Natural killer cell (primary cell): ENCODE measurements at places on chromosomes 1 and 21. TPM values are rescaled to one million over a fixed set of nuclear protein-coding genes. Genes with fewer than 3 reads are reported as not detected.

Gene CCNL2
- 281 TPM for total RNA-seq

GRCh38 chr1:228889289-228889688 lies 154.0 kb downstream of the RHOU start:
- DNase-seq: no peak

Gene TTC34
- 1.4 TPM for total RNA-seq

DNA sequence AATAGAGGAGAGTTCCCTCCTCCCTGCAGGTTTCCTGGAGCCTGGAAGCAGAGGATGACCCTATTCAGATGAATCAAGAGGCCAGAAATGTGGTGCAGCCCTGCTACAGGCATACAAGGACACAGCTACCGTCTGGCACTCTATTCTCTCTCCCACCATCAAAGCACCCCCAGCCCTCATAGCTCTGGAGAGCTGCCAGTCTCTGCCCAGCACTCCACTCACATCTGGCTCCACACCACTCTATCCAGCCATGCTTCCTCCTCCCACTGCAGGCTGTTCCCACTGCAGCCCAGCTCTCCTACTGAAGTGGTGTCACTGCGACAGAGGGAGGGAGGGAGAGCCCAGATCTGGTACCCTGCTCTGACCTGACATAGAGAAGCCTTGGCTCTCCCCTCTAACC lies 18.4 kb downstream of the SYT2 start:
- DNase-seq: no peak

DNA sequence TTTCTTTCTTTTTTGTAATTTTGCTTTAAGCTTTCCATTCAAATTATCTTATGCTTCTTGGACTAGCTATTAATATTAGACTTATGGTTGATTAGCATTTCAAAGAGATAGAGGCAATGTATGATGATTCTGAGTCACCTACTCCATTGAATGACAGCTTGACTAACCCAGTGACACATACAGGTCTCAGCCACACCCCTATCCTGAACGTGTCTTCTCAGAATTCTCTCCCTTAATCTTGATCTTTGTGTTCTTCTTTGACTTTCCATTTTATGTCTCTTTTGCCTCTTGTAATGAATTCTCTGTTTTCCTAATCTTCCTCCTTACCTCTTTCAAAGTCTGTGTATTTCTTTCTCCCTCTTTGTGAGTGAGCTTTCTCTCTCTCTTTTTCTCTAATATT lies 241.1 kb downstream of the PDE4B start:
- DNase-seq: no peak

DNA sequence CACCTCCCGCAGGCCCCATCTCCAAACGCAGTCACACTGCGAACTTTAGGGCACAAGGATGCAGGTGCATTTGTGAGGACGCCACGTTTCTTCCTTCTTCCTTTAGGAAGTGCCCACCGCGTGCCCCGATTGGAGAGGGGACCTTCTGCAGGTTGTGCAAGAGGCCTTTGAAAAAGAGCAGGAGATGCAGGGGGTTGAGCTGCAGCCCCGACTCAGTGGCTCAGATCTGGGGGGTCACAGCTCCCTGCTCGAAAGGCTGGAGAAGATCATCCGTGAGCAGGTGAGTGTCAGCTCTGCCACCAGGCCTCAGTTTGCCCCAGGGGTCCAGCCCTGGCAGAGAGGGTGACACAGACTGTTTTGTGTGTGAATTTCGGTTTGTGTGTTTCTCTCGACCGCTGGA lies 31.2 kb upstream of the DIP2A start:
- DNase-seq: no peak

DNA sequence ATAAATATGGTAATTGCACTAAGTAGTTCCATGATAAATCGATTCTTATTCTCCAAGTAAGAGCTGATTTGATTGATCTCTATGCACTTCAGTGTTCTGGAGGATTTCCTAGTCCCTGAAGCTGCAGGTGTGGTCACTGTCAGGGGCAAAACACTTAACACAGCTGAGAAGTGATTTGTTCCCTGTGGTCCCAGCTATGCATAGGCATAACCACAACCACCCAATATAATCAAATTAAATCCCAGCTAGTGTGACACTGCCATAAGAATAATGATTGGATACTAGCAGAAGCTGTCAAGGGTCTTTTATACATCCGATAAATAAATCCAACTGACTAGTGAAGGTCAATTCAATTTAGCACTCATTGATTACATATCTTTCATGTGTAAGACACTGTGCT lies 60.1 kb downstream of the PTGER3 start:
- no peak for DNase-seq

Gene IQCC
- 1.8 TPM for total RNA-seq

DNA sequence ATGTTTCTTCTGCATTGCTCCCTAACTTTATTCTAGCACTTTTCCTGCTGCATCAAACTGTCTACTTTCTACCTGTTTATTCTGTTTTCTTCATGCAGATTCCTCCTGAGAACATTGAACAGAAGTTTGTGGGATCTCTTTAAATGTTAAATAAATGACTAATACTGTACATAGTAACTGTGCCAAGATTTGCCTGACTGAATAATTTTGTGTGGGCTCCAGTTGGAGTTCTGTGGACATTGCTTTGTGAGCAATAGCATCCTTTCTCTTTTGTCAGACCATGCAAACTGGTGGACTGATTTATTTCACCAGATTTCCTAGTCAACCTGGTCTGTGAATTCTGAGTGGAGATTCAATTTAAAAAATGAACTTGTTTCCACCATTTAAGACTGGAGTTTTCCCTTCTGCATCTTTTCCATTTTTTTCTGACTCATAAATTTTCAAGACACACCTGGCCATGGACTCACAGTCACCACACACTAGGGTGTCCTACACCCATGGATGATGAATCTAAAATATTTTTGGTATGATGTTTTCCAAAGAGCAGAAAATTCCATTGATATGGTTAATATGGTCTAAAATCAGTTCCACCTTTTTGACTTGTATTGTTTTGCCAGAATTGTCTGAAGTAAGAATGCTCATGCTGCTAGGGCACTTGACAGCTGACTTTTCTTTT lies 140.7 kb upstream of the SPAG17 start:
- DNase-seq: no peak

DNA sequence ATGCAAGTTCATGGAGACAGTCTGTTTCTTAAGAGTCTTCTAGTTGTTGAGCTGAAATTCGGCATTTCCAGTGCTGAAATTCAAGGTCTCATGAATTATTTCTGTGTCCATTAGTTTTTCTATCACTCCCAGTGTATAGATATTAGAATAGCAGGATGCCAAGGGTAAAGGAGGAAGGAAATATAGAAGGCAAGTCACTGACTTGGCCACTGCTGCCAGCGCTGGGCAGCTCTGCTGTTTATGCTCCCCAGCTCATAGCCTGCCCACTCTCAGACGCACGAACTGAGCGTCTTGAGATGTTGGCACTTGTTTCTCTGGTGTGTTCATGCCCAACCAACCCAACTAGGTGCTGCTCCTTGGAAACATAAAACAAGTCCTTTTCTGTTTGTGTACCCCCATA lies 110.1 kb downstream of the SLC45A1 start:
- DNase-seq: peak; percentile 25

DNA sequence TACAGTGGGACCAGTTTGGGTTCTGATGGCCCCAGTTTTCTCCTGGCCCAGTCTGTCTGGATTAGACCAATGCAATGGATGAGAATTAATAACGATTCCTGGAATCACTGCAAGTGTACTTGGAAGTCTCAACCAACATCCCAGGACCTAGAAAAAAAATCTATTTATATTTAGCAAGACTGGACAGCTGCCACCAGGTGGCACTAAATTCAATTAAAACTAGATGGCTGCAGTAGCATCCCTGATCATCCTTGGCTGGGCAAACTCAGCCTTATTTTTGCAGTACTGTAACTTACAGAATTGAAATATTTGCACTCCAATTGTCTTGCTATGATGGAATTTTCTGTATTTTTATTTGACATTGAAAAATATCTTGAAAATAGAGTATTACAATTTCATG lies 165.7 kb downstream of the NCAM2 start:
- DNase-seq: peak; percentile 20

Gene TDRD5
- not detected for total RNA-seq

Gene SH2D1B
- total RNA-seq: 143 TPM

- no peak for DNase-seq
These were observed 234.6 kb downstream of the USP25 start for GRCh38 chr21:15964236-15964855.

DNA sequence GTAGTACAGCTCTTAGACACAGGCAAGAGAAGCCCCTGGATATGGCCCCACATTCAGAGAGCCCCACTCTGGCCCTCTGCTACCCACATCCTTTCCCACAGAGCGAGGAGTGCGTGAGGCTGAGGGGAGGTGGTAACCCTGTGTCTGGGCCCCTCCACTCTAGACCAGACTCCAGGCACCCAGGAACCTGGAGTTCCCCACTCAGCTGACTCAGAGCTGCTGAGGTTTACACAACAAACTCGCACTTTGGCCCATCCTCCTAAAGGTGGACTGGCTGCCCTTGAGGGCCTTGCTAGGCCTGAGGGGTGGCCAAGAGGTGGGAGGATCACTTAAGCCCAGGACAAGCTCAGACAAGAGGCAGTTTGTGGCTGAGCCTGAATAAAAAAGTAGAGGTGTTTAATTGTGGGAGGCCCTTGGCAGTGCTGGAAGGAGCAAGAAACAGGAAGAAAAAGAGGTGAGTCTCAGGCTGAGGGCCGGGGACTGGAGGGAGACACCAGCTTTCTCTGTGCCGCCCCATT lies 10.7 kb downstream of the MR1 start:
- DNase-seq: peak; percentile 73

DNA sequence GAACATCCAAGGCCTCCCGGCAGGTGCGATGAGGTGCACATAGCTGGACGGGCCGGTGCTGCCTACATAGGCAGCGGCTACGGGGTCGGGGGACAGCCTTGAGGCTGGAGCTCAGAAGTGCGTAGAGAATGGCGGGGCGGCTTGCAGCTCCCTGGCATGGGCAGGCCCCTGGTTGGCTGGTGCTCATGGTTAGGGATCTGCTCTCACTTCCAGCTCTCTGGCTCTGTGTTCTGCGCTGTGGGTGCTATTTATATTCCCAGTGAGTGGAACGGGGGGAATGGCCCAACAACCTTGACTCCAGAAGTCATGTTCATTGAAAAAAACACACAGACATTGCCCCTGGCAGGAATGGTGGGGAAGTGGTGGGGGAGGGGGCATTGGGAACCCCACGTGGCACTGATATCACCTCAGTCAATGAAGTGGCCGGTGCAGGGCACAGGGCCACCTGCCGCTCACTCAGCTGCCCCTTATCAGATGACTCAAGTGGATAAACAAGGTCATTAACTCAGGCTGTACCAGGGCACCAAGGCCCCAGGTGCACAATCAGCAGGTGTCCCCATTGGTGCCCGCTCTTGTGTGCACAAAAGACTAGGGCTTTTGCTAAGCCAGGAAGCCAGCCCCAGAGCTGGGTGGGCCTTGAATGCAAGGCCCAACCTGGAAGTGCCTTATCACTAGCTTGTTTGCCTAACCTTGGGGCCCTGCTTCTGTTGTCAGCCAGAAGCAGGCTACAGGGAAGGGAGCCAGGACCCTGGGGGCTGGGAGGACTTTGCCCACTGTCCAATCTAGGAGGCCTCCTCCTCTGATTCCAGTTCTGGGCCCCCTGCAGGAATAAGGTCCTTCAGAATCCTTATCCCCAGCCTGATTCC lies at the start of gene NR0B2:
TSS of gene NR0B2 (minus strand) at position 222 of the 866 bp plus-strand sequence. CDS start at position 187, 35 bp downstream.
- no peak for DNase-seq

Gene LCE6A
- not detected for total RNA-seq

DNA sequence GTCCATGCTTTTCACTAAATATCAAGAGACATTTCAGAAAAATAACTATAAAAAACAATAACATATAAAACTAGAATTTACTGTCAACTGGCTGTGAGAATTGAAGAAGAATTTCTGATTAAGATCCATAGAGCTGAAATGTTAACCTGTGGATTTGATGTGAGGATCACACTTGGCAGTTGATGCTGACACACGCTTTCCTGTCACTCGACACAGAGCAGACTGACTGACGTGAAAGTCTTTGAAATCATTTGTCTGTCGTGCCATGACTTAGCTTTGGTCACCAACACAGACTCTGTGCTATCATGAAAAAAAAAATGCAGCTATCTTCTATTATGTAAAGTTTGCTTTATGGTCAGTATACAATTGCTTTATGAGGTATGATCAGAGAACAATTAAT lies 706.0 kb upstream of the ZP4 start:
- DNase-seq: no peak

- peak; percentile 43 for DNase-seq
These were observed 33.9 kb downstream of the RUNX3 start for GRCh38 chr1:24896176-24896575.

DNA sequence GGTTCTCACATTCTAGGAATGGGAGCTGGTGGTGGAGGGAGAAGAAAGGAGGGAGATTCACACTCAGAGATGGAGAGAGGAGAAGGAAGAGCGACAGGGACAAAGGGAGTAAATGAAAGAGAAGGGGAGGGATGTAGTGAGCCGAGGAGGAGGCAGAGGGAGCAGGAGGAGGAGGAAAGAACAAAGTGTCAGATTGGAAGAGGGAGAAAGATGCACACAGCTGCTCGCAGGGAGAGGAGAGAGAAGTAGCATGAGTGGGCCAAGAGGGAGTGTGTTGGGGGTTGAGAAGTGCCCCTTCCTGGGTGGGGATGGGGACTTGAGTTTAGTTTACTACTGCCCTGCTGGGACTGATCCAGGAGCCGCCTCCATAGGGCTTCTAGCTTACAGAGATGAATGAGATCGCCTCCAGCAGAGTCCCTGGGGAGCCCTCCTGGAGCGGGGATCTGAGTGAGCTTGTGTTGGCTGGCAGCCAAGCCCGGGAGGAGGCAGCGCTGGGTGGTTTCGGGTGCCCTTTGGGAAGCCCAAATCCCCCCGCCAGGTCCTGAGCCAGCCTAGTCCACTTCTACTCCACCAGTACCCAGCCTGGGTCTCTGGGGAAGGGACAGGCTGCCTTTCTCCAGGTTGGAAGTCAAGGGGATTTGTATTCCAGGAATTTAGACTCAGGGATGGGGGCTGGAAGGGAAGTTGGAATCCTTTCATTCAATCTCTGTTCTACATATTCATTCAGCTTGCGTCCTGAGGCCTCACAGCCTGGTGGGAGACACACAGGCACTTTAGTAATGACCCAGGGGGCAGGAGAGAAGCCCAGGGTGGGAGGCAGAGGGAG lies 20.9 kb downstream of the PTPRU start:
- no peak for DNase-seq

Gene CSF3R
- total RNA-seq: 11.7 TPM

Gene PTPRF
- 1.9 TPM for total RNA-seq

Gene LEMD1
- not detected for total RNA-seq

GRCh38 chr1:97097404-97097925 lies 375.9 kb downstream of the PTBP2 start:
- no peak for DNase-seq

Gene SPATA45
- total RNA-seq: not detected
